Thymus (tissue), 14 donors: ENCODE measurements at places on chromosomes 6 and 20.

GRCh38 chr6:37483252-37483901 is 16.3 kb downstream of the CCDC167 start:
- no peaks in the 10 kb centered on the region for H3K27me3 ChIP-seq
- peaks cover 66% of the 10 kb centered on the region for H3K36me3 ChIP-seq
- peaks cover 21% of the 10 kb centered on the region for H3K4me1 ChIP-seq
- DNase-seq, result no peak
- no peak overlapping the region for H3K27ac ChIP-seq

DNA sequence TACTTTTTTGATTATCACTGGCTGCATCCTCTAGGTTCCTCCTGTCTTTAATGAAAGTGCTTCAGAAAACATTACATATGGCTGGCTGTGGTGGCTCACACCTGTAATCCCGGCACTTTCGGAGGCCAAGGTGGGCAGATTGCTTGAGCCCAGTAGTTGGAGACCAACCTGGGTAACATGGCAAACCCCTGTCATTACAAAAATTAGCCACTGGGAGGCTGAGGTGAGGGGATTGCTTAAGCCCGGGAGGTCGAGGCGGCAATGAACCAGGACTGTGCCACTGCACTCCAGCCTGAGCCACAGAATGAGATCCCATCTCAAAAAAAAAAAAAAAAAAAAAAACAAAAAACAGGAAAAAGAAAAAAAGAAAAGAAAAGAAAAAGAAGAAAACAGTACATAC is 35.3 kb downstream of the BEND3 start:
- no peaks in the 10 kb centered on the region for H3K4me1 ChIP-seq
- H3K36me3 ChIP-seq, result peaks cover 5% of the 10 kb centered on the region
- DNase-seq, result no peak
- H3K4me3 ChIP-seq, result no peak overlapping the region

DNA sequence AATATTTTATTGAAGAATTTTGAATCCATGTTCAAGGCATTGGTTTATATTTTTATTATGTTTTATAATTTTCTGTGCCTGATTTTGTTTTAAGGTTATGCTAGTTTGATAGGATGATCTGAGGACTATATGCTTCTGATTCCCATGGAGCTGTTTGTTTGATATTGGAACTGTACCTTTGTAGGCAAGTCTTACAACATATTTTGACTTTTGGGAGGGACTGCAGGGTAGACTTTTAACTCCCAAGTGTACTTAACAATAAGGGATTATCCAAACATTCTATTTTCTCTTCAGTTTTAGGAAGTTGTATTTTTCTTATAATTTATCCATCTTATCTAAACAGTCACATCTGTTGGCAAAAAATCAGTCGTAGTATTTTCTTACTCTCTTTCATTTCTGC is 82.6 kb downstream of the HIVEP1 start:
- H3K4me3 ChIP-seq, result no peak overlapping the region
- no peaks in the 10 kb centered on the region for H3K36me3 ChIP-seq

- H3K4me3 ChIP-seq, result no peak overlapping the region
- no peaks in the 10 kb centered on the region for H3K4me1 ChIP-seq
- H3K36me3 ChIP-seq, result peaks cover 23% of the 10 kb centered on the region
- H3K27me3 ChIP-seq, result no peaks in the 10 kb centered on the region
Measured at GRCh38 chr6:143867236-143867635, 3.0 kb downstream of the ZC2HC1B start.

- H3K4me3 ChIP-seq, result no peak overlapping the region
- no peaks in the 10 kb centered on the region for H3K27me3 ChIP-seq
- H3K4me1 ChIP-seq, result peaks cover 11% of the 10 kb centered on the region
- peak overlapping the region; percentile 27 for H3K27ac ChIP-seq
Measured at GRCh38 chr6:15504581-15505350, 158.1 kb downstream of the DTNBP1 start.
